Muscle of leg (tissue), 16 donors: ENCODE measurements at places on chromosomes 11 and 22. TPM values are rescaled to one million over a fixed set of nuclear protein-coding genes. Genes with fewer than 3 reads are reported as not detected.

- peak overlapping the region; percentile 69 for H3K27ac ChIP-seq
- DNase-seq: no peak
- no peaks in the 10 kb centered on the region for H3K27me3 ChIP-seq
- no peak overlapping the region for H3K4me3 ChIP-seq
- H3K4me1 ChIP-seq: peaks cover 39% of the 10 kb centered on the region
- no peaks in the 10 kb centered on the region for H3K36me3 ChIP-seq
Observed at GRCh38 chr11:2315395-2316168, 13.8 kb downstream of the TSPAN32 start.

- H3K27me3 ChIP-seq: no peaks in the 10 kb centered on the region
- DNase-seq: no peak
- no peak overlapping the region for H3K4me3 ChIP-seq
- H3K36me3 ChIP-seq: no peaks in the 10 kb centered on the region
- peaks cover 28% of the 10 kb centered on the region for H3K4me1 ChIP-seq
Observed at GRCh38 chr11:126488591-126489370, 133.3 kb downstream of the ST3GAL4 start.

DNA sequence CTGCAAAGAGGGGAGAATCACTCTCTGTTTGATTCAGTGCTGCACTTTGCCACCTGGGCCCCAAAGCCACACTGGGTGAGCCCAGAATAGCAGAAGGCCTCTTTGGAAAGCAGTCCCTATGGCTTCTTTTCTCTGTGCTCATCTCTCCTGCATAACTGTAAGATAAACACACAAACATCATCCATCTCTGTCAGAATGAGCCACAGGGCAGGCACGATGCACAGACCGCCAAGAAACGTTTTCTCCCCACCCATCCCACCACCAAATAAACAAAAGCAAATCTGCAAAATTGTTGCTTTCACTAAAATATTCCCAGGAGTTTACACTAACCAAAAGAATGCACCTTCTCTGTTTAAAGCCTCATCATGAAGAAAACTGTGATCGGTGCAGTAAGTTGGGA, 196.4 kb upstream of the POU2AF2 start:
- no peaks in the 10 kb centered on the region for H3K36me3 ChIP-seq
- H3K27me3 ChIP-seq: no peaks in the 10 kb centered on the region
- H3K27ac ChIP-seq: no peak overlapping the region
- no peak overlapping the region for H3K4me3 ChIP-seq

DNA sequence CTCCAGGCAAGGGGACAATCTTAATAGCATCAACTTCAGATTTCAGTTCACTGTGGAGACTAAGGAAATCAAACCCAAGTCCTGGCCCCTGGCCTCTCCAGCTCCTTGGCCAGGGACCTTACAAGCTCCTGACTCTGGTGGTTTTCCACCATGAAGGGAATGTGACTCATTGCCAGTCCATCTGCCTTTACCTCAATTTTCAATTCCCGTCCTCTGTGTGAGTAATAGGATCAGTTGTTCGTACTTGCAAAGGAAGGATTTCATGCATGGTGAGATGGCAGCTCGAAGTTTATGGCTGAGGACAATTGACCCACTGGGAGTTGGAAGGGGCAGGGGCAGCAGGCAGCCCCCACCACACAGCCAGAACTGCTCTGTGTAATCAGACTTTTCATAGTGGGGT, 42.5 kb downstream of the INSC start:
- H3K4me3 ChIP-seq: no peak overlapping the region
- H3K27ac ChIP-seq: no peak overlapping the region
- DNase-seq: no peak
- no peaks in the 10 kb centered on the region for H3K36me3 ChIP-seq
- H3K4me1 ChIP-seq: peaks cover 2% of the 10 kb centered on the region

DNA sequence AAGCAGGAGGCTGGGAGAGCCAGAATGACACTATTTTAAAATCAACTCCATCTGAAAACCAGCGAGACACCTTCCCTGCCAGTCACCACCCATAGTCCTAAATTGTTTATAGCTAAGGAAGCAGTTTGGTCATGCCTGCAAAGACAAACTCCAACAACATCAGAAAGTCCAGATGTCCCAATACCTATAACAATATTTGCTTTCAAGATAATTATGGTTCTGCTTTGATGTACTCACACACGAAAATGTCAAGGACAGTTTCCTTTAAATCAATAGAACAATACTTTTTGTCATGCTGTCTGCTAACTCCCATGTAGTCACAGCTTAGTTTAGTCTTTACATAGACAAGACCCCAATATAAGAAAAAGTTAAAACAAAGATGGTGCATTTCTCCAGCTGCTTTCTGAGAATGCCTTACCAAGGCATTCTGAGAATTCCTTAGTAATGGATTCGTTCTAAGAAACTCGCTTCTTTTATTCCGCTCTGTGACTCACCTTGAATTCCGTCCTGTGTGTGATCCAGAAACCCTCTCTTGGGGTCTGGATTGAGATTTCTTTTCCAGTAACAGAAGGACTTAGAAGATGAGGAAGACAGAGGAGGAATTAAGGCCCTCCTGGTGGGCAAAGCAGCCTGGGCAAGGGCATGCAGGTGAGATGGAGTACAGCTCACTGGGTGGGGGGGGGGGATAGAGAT, 9.6 kb upstream of the SCGB2A2 start:
- H3K36me3 ChIP-seq: no peaks in the 10 kb centered on the region
- H3K4me3 ChIP-seq: no peak overlapping the region
- no peaks in the 10 kb centered on the region for H3K27me3 ChIP-seq
- no peaks in the 10 kb centered on the region for H3K4me1 ChIP-seq
- no peak overlapping the region for H3K27ac ChIP-seq
- no peak for DNase-seq

DNA sequence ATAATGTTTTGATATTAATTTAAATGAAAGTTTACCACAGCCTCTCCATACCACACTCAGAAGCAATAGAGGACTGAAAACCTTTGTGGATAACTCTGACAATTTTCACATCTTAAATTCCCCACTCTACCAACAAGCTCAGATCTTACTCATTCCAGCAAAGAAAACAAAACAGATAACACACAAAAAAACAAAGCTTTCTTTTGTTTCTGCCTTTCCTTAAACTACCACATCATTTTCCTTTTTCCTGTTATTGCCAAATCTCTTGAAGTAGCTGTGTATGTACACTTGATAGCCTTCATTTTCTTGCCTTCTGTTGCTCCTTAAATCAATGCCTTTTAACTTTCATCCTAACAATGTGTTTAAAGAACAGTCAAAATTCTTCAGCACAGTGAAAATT, 484.9 kb downstream of the NTM start:
- H3K27ac ChIP-seq: no peak overlapping the region
- no peak overlapping the region for H3K4me3 ChIP-seq
- H3K36me3 ChIP-seq: no peaks in the 10 kb centered on the region
- H3K4me1 ChIP-seq: no peaks in the 10 kb centered on the region
- DNase-seq: no peak

The PYGM gene
- 190 TPM for polyA plus RNA-seq

The MUC5AC gene
- polyA plus RNA-seq: 0.04 TPM
